Stomach (tissue), 19 donors: ENCODE measurements at places on chromosomes 16 and 17. TPM values are rescaled to one million over a fixed set of nuclear protein-coding genes. Genes with fewer than 3 reads are reported as not detected.

- DNase-seq, result peak; percentile 48
Observed at GRCh38 chr17:60102632-60103096, 23.9 kb upstream of the HEATR6 start.

DNA sequence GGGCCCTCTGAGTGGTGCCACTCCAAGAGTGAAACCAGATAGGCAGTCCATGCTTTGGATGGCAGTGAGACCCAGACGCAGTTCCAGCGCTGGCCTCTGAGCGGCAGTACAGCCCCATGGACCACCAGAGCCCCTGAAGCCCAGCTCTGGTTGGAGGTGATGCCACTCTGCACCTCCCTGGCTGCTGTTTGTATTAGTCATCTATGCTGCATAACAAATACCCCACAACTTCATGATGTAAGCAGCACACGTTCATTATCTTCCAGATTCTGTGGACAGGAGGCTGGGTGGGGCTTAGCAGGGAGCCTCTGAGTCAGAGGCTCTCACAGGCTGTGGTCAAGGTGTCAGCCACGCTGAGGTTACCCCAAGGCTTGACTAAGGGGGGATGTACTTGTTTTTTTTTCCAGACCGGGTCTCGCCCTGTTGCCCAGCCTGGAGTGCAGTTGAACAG lies 5.1 kb upstream of the NME4 start:
- peak; percentile 70 for DNase-seq

DNA sequence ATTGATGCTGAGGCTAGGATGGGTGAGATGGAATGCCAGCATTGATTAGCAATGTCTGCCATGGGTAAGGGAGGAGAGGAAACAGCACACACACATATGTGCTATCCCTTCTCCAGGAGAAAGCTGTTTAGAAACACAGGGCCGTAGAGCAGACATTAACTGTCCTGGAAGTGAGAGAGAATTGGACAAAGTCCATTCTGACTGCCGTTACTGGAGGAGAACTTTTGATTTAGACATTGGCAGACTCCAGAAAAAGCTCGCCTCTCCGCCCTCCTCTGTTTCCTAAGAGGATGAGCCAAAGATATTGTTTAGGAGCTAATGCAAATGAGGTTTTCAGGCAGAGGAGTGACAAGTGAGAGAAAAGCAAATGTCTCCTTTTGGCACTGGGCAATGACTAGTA lies 237.0 kb downstream of the HAPSTR1 start:
- no peak for DNase-seq

DNA sequence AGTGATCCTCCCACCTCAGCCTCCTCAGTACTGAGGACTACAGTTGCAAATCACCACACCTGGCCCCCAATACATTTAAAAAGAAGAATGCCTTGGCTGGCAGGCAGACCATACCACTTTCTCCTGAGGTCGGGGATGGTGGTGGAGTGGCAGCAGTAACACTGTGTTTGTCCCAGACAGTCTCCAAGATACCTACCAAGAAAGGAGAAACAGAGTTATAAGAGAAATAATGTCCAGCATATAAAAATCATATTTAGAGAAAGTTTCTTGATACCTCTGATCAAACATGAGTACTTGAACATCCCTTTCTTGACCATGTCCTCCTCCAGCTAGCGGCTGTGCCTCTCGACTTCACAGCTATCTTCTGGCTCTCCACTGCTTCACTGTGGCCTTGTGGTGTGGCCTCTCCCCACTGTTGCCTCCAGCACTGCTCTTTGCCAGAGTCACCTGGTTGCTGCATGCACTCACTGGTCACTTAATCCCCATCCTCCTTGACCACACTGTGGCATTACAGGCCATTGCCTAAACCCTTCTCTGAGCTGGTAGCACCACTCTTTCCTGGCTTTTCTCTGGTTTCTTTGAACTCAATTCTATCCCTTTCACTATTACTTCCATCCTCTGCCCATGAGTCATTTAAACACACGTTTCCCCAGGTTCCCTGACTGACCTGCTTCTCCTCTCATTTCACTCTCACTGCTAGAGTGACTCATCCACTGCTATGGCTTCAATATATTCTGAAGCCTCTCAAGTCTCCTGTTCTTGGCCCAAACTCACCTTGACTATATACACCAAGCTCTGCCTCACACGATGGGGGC lies 45.2 kb downstream of the XPO6 start:
- no peak for DNase-seq

DNA sequence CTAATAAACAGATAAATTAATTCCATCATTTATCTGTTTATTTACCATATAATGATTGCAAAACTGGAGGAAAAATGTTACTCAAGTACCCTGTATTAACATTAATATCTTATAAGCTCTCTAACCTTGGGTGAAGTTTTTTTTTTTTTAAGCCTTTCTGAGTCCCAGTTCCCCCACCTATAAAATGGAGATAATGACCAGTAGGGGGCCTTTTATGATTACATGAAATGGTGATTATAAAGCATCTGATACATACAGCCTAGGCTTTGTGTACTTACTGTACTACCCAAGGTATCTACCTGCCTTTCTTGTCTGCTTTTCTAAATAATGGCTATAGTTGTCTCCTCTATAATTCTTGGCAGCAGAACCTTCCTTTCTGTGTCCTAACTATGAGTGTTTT lies 22.6 kb downstream of the LRRC36 start:
- DNase-seq, result peak; percentile 22

- DNase-seq, result no peak
Observed at GRCh38 chr16:80283466-80284392, 257.1 kb upstream of the DYNLRB2 start.

GRCh38 chr16:65751622-65752521 lies 614.6 kb upstream of the CDH5 start:
- no peak for DNase-seq

- DNase-seq, result no peak
Observed at GRCh38 chr17:8494506-8495111, 58.9 kb downstream of the NDEL1 start.

Gene PSME3IP1
- total RNA-seq, result 104 TPM

Gene OTOP3
- not detected for total RNA-seq

Gene ITGAL
- 29.3 TPM for total RNA-seq

Gene KRT31
- total RNA-seq, result not detected

Gene C17orf113
- 5.2 TPM for total RNA-seq

Gene PTX4
- not detected for total RNA-seq

Gene C16orf95
- 0.55 TPM for total RNA-seq
